Occipital lobe (tissue), 3 donors: ENCODE measurements at places on chromosomes 3 and 15.

- no peak for DNase-seq
Observed at GRCh38 chr3:119912220-119912619, 130.3 kb downstream of the NR1I2 start.

- DNase-seq: no peak
Observed at GRCh38 chr3:185958626-185959025, 20.8 kb upstream of the TRA2B start.

GRCh38 chr3:38610436-38610835 lies 39.1 kb downstream of the SCN5A start:
- DNase-seq: no peak

DNA sequence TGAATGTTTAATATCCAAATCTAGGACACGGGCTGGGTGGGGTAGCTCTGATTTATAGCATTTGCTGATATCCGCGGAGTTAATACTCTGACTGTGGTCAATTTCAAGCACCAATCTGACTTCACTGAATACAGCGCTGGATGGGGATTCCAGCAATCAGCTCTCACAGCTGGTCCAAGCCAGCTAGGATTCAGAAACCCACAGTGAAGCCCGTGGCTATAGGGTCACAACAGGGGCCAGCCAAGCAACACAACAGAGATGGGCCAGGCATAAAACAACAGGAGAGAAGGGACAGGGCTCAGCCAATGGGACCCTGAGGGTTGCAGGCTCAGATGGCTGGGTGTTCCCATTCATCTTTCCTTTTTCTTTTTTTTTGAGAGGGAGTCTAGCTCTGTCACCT lies 5.4 kb upstream of the LMAN1L start:
- no peak for DNase-seq

DNA sequence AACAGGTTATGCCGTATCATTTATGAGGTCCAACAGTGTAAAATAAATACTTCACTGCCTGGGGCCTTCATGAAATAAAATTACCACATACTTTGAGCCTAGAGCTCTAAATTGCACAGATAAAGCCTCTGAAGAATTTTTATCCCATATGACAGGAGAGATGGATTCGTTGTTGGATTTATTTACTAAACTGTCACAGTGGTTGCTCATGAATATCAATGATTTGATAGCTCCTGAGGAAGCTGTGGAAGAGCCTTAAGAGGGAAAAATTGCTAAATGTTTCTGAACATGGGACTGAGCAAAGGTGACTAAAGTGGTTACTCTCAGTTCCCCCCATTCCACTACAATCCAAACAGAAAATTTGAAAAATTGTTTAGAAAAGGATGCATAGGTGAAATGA lies 558.9 kb upstream of the IL12A start:
- no peak for DNase-seq

DNA sequence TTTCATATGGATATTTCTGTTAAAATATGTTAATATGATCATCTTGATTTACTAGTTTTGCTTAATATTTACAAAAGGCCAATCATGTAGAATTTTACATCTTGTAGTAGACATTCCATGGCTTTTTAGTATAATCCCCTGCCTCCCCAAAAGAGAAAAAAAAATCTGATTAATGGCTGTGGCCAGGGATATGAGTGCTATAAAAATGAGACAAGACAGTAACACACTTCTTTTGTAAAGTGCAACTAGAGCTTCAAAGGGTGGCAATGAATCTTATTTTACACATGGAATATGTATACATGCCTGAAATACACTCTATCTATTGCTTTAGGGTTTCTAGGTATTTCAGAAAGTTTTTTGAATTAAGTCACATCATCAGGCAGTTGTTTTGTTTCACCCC lies 112.2 kb upstream of the NANOGP8 start:
- no peak for DNase-seq

DNA sequence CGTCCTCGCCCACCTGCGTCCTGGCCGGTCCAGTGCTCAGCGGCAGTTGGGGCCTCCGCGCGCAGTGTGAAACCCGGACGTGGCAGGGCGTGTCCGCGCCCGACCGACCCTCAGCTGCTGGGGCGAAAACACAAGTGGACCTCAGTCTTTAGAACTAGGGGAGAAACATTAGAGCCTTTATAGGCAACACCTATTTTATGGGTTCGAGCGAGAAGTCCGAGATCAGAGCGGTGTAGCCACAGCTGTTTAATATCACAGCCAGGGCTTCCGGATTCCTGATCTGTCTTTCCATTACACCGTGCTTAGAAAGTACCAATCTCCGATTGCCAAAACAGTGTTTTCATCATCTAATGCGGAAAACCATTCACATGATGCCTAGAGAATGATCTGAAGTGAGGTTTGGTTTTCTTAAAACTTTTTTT lies 506 bp downstream of the RAD51 start:
- peak; percentile 15 for DNase-seq

DNA sequence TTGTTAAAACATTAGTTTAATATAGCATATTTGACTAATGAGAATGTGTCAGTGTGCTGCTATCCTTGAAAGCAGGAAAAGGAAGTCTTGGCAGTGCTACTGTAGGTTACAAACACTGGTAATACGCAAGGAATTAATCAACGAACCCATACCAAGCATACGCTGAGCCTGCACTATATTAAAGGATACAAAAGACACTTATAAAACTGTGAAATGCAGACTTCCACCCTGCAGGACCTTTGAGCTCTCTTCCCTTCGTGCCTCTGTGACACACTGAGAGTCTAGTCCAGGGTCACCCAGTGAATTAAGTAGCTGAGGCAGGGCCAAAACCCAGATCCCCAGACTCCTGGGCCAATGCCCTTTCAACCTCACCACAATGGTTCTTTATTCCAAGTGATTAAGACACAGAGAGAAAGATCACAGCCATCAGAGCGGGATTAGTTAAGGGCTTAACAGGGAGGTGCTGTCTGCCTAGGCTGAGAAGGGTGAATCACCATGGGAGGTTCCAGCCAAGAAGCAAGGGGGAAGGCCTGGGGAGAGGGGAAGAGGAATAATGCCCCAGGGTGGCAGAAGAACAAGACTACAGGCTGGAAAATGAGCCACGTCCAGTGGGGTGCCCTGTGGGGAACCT lies 6.8 kb downstream of the ANXA2 start:
- DNase-seq: no peak

GRCh38 chr15:74396445-74397238 lies 29.2 kb upstream of the CYP11A1 start:
- no peak for DNase-seq

- no peak for DNase-seq
Observed at GRCh38 chr15:23436421-23436820, 10.6 kb downstream of the GOLGA6L2 start.

- DNase-seq: no peak
Observed at GRCh38 chr3:89698208-89698830, 590.9 kb downstream of the EPHA3 start.

DNA sequence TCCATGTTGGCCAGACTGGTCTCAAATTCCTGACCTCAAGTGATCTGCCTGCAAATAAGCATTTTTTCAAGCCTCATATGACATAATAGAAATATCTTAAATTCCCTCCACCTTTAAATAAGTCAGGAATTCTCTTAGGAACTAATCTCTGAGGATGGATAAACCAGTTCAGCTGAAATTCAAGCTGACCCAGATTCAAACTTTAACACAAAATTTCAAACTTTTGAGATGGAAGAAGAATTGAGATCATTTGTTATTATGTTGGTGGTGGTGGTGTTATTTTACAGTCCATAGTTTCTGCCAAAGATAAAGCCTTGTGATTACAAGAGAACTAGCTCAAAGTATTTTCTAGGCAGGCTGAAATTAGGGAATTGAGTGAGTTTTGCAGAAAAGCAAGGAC lies 85.5 kb downstream of the SSR3 start:
- no peak for DNase-seq

DNA sequence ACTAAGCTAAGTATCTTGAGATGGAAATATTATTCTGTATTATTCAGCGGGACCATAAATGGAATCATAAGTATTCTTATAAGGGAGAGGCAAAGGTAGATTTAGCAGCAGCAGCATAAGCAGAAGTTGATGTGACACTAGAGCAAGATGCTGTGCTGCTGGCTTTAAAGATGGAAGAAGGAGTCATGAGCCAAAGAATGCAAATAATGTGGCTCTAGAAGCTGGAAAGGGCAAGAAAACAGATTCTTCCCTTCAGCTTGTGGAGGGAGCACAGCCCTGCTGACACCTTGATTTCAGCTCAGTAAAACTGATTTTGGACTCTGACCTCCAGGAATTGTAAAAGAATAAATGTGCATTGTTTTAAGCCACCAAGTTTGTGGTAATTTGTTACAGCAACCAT lies 144.2 kb upstream of the ANKRD28 start:
- DNase-seq: no peak

- no peak for DNase-seq
Observed at GRCh38 chr3:51350751-51351150, 34.3 kb upstream of the MANF start.

- no peak for DNase-seq
Observed at GRCh38 chr3:63364495-63364894, 86.4 kb downstream of the SYNPR start.

GRCh38 chr3:123518892-123519485 lies 65.9 kb downstream of the HACD2 start:
- no peak for DNase-seq

DNA sequence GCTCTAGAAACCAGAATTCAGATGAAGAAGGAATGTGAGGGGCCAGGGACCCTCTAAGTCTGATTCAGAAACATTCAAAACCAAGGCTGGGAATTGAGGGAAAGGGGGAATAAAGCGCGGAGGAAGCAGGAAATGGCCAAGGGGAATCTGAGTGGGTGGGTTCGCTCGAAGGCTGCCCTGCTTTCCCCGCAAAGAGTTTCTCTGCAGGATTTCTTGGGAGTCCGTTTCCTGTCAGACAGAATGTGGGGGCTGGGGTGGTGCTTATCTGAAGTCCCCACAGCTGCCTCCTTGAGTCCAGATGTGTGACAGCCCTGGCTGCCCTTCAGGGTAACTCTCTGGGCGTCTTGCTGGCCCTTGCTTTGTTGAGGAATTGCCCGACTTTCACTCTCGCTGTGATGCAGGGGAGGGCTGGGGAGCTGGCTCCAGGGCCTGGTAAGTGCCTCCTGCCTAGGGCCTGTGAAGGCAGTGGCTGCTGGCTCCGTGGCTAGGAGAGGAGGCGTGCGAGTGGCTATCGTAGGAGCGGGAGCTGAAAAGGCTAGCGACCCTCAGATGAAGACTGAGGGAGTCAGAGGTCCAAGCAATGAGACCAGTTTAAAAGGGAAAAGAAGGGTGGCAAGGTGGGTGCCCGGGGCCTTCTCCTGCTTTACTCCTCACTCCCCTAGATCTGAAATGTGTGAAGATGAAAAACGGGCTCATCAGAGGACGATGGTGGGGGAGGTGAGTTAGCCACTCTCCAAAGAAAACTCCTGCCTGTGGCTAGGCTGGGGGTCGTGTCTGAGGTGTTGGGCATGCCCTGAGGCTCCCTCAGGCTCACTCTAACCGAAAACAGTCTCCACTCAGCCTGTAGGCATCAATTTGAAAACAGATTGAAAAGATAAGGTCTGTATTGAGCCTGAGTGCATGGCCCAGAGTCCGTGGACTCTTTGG lies 143.9 kb upstream of the UMPS start:
- no peak for DNase-seq

DNA sequence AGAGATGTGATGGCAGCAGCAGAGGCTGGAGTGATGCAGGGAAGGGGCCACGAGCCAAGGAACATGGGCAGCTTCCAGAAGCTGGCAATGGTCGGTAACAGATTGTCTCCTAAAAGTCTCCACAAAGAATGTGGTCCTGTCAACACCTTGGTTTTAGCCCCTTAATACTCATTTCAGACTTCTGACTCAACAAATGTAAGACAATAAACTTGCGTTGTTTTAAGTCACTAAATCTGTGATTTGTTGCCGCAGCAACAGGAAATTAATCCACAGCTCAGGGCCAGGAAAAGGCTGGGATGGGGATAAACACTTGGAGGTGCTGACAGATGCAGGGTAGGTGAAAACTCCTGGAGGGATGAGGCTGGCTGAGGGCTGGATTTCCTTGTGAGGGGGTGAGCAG lies 69.9 kb downstream of the OXNAD1 start:
- DNase-seq: no peak

DNA sequence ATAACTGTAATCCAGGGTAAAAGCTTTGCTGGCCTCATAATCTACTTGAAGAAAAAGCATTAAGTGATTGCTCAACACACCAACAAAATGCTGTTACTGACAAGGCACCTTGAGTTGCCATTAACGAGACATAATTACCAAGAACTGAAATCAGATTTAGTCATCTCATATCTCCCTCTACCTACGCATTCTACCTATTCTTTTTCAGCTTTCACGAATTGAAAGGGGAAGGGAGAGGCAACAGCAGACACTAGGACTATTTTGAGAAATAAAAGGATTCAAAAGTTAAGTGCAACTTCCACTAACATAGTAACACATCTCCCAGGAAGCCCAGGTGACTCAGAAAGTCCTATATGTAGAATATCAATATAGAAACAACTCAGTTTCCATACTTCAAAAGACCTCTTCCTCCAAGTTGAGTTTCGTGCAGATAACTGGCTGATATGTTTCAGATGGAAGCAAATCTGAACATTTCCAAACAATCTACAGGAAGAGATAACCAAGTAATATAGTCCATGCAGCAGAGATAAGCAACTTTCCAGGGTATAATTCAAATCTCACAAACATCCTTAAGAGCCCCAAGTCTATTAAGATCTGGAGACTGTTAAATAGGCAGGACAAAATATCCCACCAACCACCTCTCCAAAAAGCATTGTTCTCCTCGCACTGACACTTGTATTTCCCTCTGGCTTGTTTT lies 1.9 kb downstream of the OSBPL10 start:
- DNase-seq: no peak

DNA sequence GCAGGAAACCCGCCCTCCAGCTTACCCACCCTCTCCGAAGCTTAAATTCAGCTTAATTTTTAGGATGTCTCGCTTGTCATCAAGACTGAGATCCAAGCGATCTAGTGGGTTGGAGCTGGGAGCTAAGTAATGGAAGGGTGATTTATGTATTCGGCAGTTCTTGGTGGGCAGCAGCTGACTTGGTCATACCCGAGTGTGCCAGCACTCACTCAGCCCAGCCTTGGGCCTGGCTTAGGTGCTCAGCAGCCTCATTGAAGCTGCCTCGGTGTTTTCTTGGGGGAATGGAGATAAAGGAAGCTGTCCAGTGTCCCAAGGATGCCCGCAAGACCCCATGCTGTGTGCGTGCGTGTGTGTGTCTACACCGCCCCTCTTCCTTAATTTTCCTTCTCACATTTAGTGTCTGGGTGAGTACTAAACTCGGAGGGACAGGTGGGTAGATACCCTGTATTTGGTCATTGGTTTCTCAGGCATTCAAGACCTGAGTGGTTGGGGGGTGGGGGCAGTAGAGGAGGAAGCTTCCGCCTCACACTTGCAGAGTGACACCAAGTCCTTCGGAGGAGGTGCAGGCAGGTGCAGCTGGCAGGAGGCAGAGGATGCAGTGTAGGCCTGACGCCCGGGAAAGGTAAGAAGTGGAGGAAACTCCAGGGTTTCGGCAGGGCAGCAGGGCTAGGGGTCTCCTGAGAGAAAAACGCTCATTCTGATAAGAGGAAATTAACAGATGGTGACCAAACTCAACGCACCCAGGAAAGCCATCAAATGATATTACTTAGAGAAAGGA lies 92.8 kb downstream of the PCSK6 start:
- DNase-seq: no peak

DNA sequence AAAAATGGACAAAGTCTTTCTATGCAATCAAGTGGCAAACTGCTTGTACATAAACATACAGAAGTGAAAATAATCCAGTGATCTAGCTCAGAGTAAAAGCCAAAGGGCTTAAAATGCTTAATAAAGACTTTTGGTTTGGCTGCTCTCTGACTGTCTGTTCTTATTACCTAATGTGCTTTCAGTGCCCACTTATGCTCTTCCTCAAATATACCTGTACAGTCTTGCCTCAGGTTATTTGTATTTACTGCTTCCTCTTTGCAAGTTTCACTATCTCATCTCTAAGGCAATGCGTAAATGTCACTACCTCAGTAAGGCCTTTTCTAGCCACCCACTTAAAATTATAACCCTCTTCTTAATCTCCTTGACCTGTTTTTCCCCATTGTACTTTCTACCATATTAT lies 171.8 kb downstream of the EPHA6 start:
- no peak for DNase-seq
